ENCODE measurements at places on chromosomes 5 and 9.

GRCh38 chr9:112380825-112381221, 915 bp downstream of the HSDL2 start:
- no peak for DNase-seq

- no peak for DNase-seq
These were observed 22.5 kb downstream of the PRUNE2 start for GRCh38 chr9:76883341-76883855.

GRCh38 chr5:76789991-76790581, 28.7 kb upstream of the F2RL1 start:
- DNase-seq, result no peak

DNA sequence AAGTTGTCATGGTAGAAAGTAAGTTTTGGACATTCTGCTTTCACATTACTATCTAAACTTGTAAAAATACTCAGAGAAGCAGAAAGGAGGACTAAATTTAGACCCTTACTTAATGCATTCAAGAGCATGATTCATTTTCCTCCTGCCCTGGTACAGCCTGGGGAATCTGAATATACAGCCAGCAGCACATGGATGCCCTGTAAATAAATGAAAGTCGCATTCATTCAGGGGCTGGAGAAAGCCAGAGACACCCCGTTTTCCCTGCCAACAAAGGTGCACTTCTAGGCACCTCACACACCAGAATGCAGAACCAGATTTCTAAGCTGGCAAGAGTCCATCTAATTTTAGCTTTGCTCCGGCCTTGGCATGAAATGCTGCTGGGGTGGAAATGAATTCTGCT, 172.7 kb upstream of the KLF9 start:
- DNase-seq, result no peak

DNA sequence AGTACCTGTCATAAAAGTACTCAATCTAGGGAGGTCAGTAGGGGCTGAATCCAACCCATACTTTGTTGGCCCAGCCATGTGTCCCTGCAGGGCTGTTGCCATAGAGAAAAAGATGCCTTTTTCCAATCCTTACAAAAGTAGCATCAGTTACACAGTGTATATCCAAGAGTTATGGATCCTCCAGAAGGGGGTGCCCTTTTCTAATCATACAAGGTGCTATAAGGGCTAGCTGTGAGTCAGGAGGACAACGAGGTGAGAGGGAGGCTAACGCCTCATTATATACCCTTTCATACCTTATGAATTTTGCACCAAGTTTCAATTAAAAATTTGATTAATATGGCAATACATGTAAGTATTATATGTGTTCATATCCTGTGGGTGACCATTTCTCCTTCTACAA, 4.8 kb downstream of the KIAA0825 start:
- DNase-seq, result no peak

GRCh38 chr5:165003283-165003682, 1497.9 kb downstream of the MAT2B start:
- DNase-seq, result no peak

GRCh38 chr5:96868603-96869371, 7.5 kb upstream of the ERAP2 start:
- DNase-seq, result no peak
